ENCODE measurements at places on chromosomes 3 and 15. TPM values are rescaled to one million over a fixed set of nuclear protein-coding genes. Genes with fewer than 3 reads are reported as not detected.

C3orf49 gene
- not detected for total RNA-seq

TM6SF1 gene
- total RNA-seq, result 15.7 TPM

TPM1 gene
- total RNA-seq, result 6,691 TPM

NR2F2 gene
- total RNA-seq, result 68.6 TPM

GPR149 gene
- not detected for total RNA-seq

P2RY13 gene
- 1.7 TPM for total RNA-seq

USP8 gene
- 43.4 TPM for total RNA-seq

DHFR2 gene
- total RNA-seq, result 4.8 TPM

CYP1A2 gene
- not detected for total RNA-seq

RETNLB gene
- total RNA-seq, result not detected

FBXW12 gene
- total RNA-seq, result not detected

NAALADL2 gene
- 9.7 TPM for total RNA-seq

CCR8 gene
- total RNA-seq, result not detected

TPRG1 gene
- 5.0 TPM for total RNA-seq

CLDN16 gene
- total RNA-seq, result not detected

C3orf22 gene
- not detected for total RNA-seq

PTH1R gene
- 9.3 TPM for total RNA-seq

ISG20 gene
- total RNA-seq, result 4.1 TPM

SPATA12 gene
- not detected for total RNA-seq

ATRIP gene
- 5.2 TPM for total RNA-seq

ADAMTSL3 gene
- 47.3 TPM for total RNA-seq

SCAP gene
- total RNA-seq, result 41.7 TPM

SUMF1 gene
- 9.6 TPM for total RNA-seq

GABRB3 gene
- total RNA-seq, result 30.1 TPM

TLNRD1 gene
- 7.5 TPM for total RNA-seq

TMC3 gene
- not detected for total RNA-seq

TMEM89 gene
- not detected for total RNA-seq

THBS1 gene
- total RNA-seq, result 47.2 TPM

FETUB gene
- not detected for total RNA-seq

FSD2 gene
- total RNA-seq, result 114 TPM

KLHL40 gene
- total RNA-seq, result 0.57 TPM

PPM1L gene
- 23.4 TPM for total RNA-seq

GJD2 gene
- total RNA-seq, result 5.0 TPM

KCNH8 gene
- 0.31 TPM for total RNA-seq

LRRC2 gene
- 26.0 TPM for total RNA-seq

BDH1 gene
- total RNA-seq, result 13.2 TPM

LAMB2 gene
- 725 TPM for total RNA-seq

ANKRD63 gene
- 4.3 TPM for total RNA-seq

SCAANT1 gene
- not detected for total RNA-seq

DAZL gene
- total RNA-seq, result not detected

PLA2G4E gene
- 0.17 TPM for total RNA-seq

RNF7 gene
- total RNA-seq, result 79.1 TPM

POTEB3 gene
- not detected for total RNA-seq

TMEM158 gene
- not detected for total RNA-seq

PPP2R3A gene
- total RNA-seq, result 73.3 TPM

ERICH6 gene
- not detected for total RNA-seq

SLC6A1 gene
- 2.6 TPM for total RNA-seq
